ENCODE measurements at places on chromosomes 16 and 17.

GRCh38 chr17:80671039-80671824 is 126.6 kb downstream of the RPTOR start:
- no peak for DNase-seq

DNA sequence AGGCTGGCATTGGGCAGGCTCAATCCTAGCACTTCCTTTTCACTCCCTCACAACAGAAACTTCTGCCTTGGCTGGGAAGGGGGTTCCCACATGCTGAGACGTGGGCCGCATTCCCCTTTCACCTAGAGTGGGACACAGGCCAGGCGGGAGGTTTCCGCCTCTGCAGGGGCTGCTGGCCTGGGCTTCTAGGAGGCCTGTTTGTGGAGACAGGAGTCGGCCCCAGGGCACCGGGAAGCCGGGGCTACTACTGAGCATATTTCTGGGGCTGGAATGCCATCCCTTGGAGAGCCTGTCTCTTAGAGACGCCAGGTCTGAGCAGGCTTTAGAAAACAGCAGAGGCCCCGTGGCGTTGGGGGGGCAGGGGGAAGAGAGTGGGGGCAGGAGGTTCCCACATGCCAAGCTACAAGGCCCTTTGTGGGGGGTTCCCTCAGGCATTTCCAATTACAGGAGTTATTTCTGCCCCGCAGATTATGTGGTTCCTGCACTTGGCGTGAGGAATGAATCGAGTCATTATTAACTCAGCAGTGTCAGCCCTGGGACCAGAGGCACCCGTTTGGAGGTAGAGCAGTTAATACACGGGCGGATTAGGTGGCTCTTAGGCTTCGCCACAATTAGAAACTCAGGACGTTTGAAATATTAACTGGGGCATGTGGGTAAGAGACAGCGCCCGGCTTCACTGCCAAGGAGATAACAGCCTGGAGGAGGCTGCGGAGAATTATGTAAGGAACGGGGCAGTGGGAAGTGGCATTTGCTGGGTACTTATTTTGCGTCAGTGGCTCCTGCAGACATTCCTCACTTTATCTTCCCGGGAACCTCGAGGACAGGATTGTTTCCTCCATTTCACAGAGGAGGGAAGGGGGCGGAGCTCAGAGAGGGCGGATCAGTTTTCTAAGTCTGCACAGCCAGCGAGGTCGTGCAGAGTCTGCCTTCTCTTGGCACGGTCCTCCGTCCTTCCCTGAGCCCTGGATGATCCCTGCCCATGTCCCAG is 162.5 kb downstream of the MAF start:
- no peak for DNase-seq

DNA sequence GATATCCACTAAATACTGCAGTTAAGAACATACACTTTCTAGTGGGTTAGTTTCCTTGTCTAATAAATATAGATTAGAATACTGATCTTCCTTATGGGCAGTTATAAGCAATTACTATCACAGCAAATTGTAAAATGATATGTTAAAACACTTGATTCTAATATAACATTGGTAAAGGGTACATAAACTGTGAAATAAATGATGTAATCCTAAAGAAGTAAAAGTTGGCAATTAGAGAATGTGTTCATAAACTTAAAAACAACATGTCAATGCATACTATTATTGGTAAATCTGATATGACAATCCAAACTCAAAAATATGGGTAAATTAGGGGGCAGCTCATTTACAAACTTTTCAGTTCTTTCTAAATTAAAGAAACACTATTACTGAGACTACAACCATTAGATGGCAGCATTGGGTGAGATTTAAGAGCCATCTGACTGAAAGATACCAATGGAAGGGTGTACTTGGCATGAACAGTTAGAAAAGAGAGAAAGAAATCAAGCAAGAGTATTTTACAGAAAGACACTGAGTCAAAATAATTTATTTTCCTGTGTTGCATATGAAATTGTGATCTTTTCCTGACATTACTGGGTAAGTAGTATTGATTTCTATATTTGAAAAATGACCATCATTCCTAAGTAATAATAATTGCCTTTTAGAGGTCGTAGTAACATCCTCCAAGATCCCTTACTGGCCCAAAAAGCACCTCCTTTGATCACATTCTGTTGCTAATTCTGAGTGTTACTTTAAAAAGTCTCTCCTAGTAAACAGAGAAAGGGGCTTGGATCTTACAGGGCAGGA is 119.6 kb downstream of the SPAG9 start:
- DNase-seq = peak; percentile 15

GRCh38 chr16:50275428-50276325 is 9.3 kb downstream of the ADCY7 start:
- DNase-seq = no peak

DNA sequence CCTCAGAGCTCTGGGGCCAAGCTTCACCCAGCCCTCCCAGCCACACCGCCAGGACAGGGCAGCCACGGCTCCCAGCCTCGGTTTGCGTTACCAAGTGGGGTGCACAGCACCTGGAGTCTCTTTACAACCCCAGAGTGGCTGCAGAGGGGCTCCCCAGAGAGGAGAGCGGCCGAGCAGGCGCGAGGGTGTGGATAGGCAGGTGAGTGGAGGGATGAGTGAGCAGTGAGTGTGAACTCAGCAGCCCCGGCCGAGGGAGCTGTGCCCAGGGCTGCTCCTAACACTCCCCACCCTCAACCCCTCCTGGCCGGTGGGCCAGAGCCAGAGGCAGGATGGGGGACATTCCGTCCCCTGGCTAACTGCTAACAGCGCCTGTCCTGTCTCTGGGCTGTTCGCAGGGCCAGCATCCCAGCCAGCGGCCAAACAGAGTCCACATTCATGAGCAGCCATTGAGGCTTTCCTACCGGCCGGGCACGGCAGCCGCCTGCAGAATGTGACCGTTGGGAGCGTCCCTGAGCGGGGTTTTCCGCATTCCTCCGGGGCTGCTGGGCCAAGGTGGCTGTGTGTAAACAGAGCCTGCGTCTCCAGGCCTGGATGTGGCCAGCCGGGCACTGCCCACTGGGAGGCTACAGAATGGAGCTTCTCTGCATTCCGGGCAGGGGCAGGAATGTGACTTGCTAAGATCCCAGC is 5.3 kb downstream of the ZNF469 start:
- no peak for DNase-seq

- no peak for DNase-seq
Measured at GRCh38 chr16:49701065-49701685, 154.7 kb downstream of the ZNF423 start.

GRCh38 chr16:3575491-3575890 is 1.7 kb downstream of the NLRC3 start:
- no peak for DNase-seq

DNA sequence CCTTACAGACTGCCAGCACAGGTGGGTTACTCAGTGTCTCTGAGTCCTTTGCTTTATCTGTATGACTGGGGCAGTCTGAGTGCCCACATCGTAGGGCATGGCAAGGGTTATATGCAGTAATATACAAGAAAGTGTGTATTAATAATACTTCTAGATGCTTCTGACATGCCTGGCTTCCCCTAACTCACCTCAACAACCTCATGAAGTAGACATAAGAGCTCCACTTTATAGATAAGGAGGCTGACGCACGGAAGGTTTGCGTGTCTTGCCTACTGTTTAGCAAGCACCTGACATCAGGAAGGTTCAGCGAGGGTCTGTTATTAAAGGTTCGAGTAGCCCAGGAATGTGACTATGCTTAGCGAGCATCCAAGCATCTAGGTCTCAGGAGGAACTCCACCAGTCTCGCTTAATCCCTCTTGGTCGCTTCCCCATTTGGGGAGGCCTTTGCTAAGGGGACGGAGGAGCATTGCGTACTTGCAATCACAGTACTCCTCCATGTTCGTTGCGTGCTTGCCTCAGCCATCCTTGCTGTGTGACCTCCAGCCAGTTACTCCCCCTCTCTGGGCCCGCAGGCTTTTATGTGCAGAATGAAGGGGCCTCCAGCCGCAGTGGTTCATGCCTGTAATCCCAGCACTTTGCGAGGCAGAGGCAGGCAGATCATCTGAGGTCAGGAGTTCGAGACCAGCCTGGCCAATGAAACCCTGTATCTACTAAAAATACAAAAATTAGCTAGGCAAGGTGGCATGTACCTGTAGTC is 1.6 kb downstream of the KCNG4 start:
- DNase-seq = no peak

DNA sequence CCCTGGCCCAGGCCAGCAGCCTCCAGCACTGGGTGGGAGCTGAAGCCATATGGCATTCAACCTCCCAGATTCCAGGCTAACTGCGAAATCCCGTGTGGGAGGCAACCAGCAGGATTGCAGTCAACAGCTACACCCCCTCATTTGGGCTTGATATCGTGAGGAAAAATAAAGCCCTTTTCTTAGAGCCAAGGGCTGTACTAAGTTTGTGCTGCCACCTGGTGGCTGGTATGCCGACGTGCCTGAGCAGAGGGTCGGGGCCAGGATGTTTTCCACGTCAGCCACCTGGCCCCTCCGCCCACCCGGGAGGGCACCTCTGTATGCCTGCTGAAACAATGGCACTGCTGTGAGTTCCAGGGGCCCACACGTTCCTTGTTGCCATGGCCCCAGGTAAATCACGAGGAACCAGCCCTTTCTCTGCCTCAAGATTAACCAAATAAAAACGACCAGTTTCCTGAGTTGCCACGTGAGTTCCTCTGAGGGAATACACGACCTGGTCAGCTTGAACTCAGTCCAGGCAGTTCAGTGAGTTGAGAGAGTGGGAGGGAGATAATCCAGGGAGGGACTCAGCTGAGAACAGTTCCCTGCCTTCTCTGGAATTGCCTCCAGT is 9.0 kb downstream of the TMEM98 start:
- peak; percentile 72 for DNase-seq

DNA sequence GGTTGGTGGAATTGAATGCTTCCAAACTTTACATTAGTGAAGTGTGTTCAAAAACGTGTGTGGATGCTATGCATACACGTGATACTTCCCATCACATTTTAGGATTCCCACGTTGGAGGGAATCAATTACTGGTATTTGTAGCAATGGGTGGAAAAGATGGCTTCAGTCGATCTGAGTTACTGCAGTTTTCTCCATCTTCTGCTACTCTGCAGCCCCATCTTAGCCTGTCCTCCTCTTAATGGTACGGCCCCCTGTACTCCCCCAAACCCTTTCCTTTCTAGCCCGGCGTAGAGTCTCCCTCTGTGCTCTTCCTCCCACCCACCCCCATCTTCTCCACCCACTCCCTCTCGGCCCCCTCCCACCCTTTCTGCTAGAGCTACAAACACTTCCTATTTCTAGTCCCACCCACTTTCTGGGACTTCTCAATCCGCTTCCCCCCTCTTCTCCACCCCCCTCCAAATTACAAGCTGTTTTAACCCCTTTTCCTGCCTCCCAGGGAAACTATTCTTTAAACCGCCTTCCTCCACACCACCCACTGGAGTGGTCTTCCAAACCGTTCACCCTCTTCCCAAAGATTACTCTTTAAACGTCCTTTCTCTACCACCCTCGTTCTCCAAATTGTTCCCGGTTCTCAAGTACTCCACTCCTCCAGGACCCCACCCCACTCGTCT is 1.1 kb downstream of the CHTF8 start:
- DNase-seq = no peak

- DNase-seq = no peak
Measured at GRCh38 chr17:66750116-66750515, 84.8 kb upstream of the CACNG5 start.

DNA sequence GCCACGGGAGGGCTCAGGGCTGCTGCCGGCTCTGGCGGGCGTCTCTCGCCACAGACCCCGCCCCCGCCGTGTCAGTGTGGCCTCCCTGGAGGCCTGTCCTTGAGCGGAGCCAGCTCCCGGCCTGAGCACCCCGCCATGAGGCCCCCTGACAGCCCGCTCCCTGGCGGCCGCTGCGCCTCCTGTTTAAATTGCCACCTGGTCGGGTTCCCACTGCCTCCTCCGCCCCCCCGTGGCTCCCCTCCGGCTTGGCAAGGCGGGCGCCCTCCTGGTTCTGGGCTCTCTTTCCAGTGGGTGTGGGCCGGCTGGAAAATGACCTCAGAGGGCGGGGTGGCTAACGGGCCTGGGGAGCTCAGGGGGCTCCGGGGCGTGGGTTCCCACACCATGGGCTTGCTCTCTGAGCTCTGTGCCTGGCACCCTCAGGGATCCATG is 42.1 kb upstream of the SSTR5 start:
- no peak for DNase-seq

DNA sequence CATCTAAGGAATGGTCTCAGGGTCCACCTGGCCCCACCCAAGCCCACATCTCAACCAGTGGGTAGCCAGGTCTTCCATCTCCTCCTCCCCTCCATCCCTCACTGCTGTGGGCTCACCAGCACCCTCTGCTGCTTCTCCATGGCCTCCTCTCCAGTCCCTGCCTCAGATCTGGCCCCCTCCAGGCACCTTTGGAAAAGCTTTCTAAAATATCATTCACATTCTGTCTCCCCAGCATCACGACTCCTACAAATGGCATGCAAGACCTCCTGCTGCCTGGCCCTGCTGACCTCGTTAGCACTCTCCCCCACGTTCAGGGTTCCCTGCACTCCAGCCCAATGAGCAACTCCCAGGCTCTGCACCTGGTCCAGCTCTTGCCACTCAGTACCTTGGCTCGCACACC is 13.7 kb downstream of the GLP2R start:
- no peak for DNase-seq

DNA sequence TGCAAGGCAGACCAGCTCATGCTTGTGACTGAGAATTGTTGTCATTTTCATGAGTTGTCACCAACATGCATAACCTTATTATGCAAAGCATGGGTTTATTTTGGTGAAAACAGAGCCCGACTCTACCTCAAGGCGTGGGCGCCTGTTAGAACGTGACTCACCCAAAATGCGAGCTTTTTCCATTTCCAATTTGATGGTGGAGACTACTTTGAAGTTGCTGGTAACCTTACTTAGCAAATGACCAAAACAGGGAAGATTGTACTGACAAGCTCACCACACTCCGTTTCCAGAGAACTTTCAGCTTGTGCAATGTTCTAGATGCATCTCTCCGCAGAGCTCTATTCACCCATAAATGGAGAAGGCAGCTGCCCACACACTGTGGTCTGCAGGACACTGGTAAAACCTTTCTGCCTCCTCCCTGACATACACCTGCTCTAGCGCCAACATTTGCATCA is 284.5 kb downstream of the MAF start:
- DNase-seq = peak; percentile 80

GRCh38 chr17:4175921-4176807 is 33.2 kb downstream of the CYB5D2 start:
- DNase-seq = peak; percentile 44

DNA sequence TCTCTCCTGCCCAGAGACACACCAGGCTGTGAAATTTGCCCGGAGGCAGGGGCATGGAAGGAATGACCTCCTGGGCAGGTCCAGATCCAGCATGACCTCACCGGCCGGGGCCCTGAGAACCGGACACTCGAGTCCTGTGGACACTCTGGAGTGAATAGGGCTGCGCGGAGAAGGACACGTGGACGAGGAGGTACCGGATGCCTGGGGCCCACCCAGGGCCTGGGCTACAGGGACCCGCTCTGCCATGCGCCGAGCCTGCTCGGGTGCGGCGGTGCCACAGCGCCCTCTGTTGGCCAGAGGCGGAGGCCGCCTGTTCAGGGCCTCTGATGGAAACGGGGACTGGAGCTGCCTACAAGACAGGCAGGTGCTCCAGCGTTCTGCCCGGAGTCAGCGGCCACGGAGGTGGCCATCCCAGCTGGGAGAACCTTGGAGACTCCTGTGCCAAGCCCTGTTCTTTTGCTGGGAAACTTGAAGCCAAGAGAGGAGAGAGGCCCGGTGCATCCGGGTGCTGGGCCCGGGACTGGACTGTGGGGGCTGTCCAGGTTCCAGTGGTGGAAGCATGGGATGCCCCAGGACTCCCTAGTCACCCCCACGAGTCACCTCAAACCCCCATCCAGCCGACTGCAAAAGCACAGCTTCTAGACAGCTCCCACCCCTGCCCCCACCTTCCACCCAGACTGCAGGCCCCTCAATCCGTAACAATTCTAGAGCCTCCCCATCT is 19.3 kb upstream of the NXPH3 start:
- peak; percentile 86 for DNase-seq

Data from stimulated activated CD4-positive, alpha-beta T cell treated with anti-CD3 and anti-CD28 coated beads, Interleukin-4, amount 100 ng/mL, for 24 hours (primary cell).